BE2C (cell line): ENCODE measurements at places on chromosomes 16 and 17.
A peak's percentile ranks its signal among the peaks of the same experiment; 100 is the strongest.

GRCh38 chr17:57108671-57109392 lies 23.8 kb downstream of the AKAP1 start:
- no peak for DNase-seq

GRCh38 chr17:4599505-4600281 lies 15.4 kb downstream of the SMTNL2 start:
- DNase-seq = peak; percentile 76

GRCh38 chr17:37742116-37742761 lies 2.6 kb downstream of the HNF1B start:
- no peak for DNase-seq

- DNase-seq = no peak
Measured at GRCh38 chr17:72466606-72467005, 345.8 kb downstream of the SOX9 start.

GRCh38 chr17:1629504-1630310 lies 1.1 kb upstream of the SLC43A2 start:
- peak; percentile 33 for DNase-seq

- peak; percentile 31 for DNase-seq
Measured at GRCh38 chr17:77498791-77499698, 358.3 kb downstream of the SEC14L1 start.

DNA sequence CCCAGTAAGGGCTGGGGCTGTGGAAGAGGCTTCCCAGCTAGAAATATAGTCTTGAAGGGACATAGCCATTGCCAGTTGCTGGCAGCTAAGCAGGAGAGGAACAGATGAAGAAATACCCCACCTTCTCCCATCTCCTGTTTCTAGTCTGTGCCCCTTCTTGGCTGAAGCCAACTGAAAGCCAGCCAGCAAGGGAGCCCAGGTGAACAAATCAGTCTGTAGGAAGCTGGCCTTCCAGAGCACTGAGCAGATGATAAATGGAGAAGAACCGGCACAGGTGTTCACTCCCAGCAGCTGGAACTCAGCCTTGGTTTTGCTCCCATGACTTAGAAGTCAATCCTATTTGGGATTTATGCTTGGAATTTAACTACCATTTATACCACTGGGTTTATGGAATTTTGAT lies 69.2 kb upstream of the DHX40 start:
- no peak for DNase-seq

DNA sequence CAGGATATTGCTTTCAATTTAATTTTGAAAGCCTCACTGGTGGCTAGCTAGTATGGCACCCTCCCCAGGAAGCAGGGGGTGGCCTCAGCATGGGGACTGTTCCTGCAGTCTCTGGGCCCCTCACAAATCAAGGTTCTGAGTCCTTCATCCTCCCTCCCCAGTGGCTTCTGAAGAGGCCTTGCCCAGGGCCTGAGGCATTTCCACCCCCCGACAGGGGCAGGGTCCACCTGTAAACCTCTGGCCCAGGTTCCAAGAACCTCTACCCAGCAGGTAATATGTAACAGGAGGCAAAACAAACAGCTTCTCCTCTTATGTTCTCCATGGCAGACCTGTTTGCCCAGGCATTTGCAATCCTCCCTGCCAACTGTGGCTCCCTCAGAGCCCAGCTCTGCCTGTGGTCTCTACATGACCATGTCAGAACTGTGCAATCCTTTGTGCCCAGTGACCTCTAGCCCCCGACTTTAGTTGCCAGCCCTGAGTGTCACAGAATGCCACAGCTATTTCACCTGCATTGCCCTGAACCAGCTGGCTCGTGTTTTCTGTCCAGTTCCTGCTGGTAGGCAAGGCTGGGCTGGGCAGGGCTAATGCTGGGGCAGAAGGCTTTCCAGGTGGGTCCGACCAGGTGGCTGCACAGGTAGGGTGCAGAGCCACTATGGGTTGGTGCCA lies 14.3 kb downstream of the ACSF2 start:
- no peak for DNase-seq

GRCh38 chr17:18980682-18981334 lies 23.8 kb downstream of the FAM83G start:
- DNase-seq = no peak

GRCh38 chr16:83363521-83363920 lies 444.3 kb upstream of the HSBP1 start:
- DNase-seq = no peak

DNA sequence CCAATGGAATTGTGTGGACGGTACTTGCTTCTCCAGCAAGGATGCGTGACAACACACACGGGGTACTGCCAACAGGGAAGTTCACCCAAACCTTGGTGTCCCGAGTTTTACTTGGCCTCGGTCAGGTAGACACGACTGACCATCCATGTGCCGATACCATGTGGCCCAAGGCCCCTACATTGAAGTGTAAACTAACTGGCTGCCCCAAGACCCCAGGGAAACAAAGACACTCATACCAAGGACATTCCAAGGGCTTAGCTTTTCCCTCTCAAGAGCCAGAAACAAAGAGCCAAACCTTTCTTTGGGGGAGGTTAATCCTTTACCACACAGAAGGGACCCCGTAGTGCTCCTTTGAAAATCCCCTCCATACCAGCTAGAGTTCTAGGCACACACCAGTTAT lies 215.9 kb upstream of the TNRC6C start:
- no peak for DNase-seq

- no peak for DNase-seq
Measured at GRCh38 chr17:63589646-63590045, 11.0 kb upstream of the TACO1 start.

DNA sequence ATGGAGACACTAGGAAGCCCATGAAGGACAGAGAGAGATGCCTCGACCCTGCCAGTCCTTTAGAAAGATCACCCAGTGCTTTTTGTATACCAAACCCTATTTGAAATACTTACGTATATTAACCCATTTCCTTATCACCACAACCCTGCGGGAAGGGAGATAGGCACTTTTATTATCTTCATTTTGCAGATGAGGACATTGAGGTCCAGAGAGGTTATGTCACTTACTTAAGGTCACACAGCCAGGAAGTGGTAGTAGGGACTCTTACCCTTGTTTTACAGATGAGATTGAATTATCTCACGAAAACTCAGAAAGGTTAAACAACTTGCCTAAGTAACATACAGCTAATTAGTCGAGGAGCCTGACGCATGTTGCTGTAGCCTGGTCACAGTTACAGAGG lies 38.2 kb downstream of the IL4R start:
- no peak for DNase-seq

DNA sequence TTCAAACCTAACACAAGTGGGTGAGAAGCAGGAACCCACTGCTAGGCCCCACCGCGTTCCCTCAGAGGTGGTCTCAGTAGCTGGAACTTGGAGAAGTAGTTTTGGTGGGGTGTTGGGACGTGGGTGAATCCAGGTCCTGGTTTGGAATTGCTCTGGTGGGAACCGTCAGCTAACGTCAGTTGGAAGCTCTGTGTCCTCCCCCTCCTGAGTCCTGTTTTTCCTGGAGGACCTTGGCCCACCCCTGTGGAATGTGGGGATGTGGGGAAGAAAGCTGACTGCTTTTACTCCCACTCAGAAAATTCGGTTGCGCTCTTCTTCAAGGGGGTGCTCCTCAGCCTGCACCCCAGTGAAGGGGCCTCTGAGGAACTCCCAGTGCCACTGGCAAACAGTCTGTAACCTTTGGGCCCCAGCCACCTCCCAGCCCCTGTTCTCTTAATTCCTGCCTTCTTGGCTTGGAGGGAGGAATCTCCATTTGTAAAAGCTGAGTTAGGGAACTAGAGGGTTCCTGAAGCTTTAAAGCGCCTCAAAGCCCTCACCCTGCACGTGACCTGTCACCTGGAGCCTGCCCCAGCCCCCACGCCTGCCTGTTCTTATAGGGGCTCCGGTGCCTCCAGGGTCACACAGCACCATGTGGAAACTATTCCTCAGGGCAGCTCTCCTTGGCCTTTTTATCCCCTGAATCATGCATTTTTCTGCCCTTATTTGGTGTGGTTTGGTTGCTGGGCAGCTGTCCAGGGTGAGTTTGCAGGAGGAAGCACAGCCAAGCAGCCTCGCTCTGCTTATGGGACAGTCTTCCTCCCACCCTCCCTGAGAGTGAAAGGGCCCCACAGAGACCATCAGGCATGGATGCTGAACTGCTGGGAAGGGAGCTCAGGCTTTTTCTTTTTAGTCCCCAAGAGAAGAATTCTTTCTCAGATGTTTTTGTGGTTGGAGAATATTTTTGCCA lies 16.2 kb upstream of the NAGLU start:
- no peak for DNase-seq

- no peak for DNase-seq
Measured at GRCh38 chr17:58047376-58048150, 35.7 kb upstream of the DYNLL2 start.

- no peak for DNase-seq
Measured at GRCh38 chr17:58192612-58193011, at the start of gene EPX. EPX (plus strand) TSS chr17:58192726; CDS start chr17:58192847, 121 bp downstream.

DNA sequence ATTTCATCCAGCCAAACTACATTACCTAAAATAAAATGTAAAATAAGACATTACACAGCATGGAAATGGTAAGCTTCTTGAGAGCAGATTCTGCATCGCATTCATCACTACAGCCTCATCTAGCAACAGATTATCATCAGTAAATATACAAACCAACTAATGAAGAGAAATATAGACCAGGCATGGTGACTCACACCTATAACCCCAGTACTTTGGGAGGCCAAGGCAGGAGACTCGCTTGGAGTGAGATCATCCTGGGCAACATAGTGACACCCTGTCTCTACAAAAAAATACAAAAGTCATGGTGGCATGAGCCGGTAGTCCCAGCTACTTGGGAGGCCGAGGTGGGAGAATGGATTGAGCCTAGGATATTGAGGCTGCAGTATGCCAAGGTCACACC lies 19.9 kb downstream of the NCBP3 start:
- DNase-seq = no peak

DNA sequence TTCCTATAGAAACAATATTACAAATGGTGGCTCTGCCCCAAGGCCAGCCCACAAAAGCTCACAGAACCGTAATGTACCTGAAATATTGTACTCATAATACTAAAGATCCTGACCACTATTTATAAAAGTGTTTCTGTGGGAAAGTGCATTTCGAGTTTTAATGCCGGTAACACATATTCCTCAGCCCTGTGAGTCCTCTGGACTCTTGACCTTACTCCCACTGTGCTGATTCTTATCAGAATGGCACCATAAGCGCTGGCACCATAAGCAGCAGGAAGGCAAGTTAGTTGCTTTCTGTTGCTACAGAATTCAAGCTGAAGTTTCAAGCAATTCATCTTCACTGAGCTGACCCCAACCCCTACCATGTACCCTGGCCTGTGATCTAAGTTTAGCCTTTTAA lies 36.4 kb upstream of the MED13 start:
- no peak for DNase-seq

DNA sequence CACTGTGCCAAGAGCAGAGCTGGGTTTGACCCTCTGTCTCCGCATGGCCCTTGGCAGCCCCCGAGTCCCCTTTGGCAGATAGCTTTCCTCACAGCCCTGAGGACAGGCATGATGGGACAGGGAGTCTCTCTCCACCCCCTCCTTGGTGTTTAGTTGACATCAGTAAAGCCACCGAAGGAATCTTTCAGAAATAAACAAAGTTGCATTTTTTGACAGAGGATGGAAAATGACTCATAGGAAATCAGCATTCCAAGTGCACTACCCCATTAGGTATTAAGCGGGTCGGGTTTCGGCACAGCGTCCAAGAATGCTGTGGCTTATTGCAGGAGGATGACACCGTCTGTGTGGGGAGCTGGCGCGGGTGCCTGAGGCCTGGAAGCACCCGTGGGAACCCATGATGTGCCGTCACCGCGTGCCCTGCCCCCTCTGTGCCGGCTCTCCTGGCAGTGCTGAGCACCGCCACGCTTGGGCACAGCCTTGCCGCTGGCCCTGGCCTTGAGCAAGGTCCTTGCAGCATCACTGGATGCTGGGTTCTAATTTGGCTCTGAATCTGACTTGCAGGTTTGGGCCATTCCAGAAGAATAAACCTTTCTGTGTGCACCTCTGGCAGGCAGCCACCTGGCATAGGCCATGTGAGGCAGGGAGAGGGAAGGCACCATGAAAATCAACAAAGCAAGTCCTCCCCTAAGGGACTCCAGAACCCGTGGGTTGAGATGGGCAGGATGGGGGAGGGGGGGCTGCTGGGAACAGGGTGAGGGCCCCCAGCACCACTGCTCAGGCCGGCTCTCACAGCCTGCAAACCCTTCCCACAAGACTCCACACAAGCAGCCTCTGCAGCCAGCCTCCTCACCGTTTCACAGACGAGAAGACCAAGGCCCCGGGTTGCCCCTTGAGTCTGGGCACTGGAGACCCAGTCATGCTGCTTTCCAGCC lies 50.5 kb upstream of the ZNF469 start:
- no peak for DNase-seq

- DNase-seq = no peak
Measured at GRCh38 chr17:57480438-57481196, 224.3 kb downstream of the MSI2 start.

GRCh38 chr17:7217113-7217987 lies 2.3 kb downstream of the DLG4 start:
- peak; percentile 31 for DNase-seq

GRCh38 chr17:71237903-71238538 lies 882.8 kb upstream of the SOX9 start:
- no peak for DNase-seq

- DNase-seq = no peak
Measured at GRCh38 chr17:78342449-78343186, 17.3 kb downstream of the SOCS3 start.

DNA sequence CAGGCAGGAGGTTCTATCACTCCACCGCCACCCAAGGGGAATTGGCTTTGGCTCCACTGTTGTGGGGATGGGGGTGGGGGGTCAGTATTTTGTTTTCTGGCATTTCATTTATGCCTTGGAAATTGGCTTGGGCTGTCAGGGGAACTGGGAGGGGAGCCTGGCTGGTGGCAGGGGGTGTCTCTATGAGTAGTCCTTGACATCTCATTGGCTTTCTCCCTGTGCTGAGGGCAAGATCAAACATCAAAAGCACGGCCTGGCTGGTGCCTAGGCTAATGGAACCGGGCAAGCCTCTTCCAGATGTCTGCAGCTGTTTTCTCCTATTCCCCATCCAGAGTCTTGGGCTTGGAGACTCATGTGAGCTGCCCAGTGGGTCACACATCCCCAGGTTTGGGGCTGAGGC lies 17.4 kb upstream of the NGFR start:
- no peak for DNase-seq

DNA sequence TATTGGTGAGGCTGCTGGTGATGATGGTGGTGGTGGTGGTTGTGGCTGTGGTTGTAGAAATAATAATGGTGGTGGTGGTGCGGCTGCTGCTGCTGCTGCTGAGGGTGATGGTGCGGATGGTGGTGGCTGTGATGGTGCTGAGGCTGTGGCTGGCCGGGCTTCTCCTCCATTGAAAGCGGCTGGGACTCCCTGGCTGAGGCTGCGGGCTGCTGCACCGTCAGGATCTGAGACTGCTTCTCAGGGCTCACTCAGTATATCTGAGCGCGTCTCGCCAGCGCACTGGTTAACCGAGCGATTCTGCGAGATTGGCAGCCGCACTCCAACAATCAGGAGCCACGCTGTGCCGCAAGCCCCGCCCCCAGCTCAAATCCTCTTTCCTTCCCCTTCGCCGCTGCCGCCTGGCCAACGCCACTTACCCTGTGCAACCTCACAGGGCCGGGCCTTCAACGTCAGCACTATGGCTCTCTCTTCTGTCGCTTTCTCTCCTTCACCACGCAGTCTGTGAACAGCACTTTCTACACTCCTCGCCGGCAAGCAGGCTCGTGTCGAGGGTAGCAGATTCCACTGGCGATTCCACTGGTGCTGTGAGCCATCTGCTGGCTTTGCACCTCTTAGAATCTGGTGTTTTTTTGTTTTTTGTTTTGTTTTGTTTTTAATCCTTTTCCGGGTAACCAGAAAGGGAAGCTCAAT lies at the start of gene NUFIP2:
Gene NUFIP2 (minus strand): TSS at position 259 of the 690 bp plus-strand sequence. CDS start 89 bp downstream, at position 170.
- peak; percentile 94 for DNase-seq

GRCh38 chr17:43468691-43469139 lies 15.1 kb upstream of the DHX8 start:
- DNase-seq = no peak
